ENCODE measurements at places on chromosomes 1 and 21. TPM values are rescaled to one million over a fixed set of nuclear protein-coding genes. Genes with fewer than 3 reads are reported as not detected.

The TSPEAR gene
- 2.1 TPM for total RNA-seq

The RUNX3 gene
- total RNA-seq: 1.7 TPM

The LGR6 gene
- 4.1 TPM for total RNA-seq

The ZC3H12A gene
- 27.1 TPM for total RNA-seq

The C1orf167 gene
- 0.91 TPM for total RNA-seq

The AGT gene
- total RNA-seq: 1.7 TPM

The OVAAL gene
- not detected for total RNA-seq

The C1QB gene
- 702 TPM for total RNA-seq

The AQP10 gene
- total RNA-seq: 0.64 TPM

The MAEL gene
- total RNA-seq: not detected

The CSMD2 gene
- 1.2 TPM for total RNA-seq

The CLDN19 gene
- not detected for total RNA-seq

The CCDC18 gene
- 4.2 TPM for total RNA-seq

The CRNN gene
- total RNA-seq: not detected

The OR2L13 gene
- total RNA-seq: not detected

The CLK2 gene
- total RNA-seq: 55.5 TPM

The CHIA gene
- 11.4 TPM for total RNA-seq

The LCE1D gene
- not detected for total RNA-seq

The NCF2 gene
- total RNA-seq: 99.0 TPM

The KCNA10 gene
- not detected for total RNA-seq

The ANGPTL7 gene
- 0.21 TPM for total RNA-seq

The OR2L2 gene
- total RNA-seq: not detected

The ACTN2 gene
- total RNA-seq: 6.6 TPM

The LIX1L gene
- 30.9 TPM for total RNA-seq

The LINGO4 gene
- 0.40 TPM for total RNA-seq

The MTARC2 gene
- 49.9 TPM for total RNA-seq

The CRABP2 gene
- total RNA-seq: 5.8 TPM

The SPRR2G gene
- total RNA-seq: not detected

The RSPH1 gene
- 46.9 TPM for total RNA-seq

The LRRC39 gene
- total RNA-seq: 0.94 TPM

The SELENBP1 gene
- 282 TPM for total RNA-seq

The CDA gene
- 0.40 TPM for total RNA-seq

The CD2 gene
- total RNA-seq: 2.4 TPM

The ZNF593OS gene
- total RNA-seq: not detected

The RASSF5 gene
- 37.7 TPM for total RNA-seq

The RGS8 gene
- total RNA-seq: 0.03 TPM

The KLF17 gene
- total RNA-seq: 0.28 TPM

The PAPPA2 gene
- total RNA-seq: 0.55 TPM

The FASLG gene
- total RNA-seq: 0.34 TPM

The TGFB2 gene
- 53.7 TPM for total RNA-seq

The CTH gene
- 5.5 TPM for total RNA-seq

The LMX1A gene
- not detected for total RNA-seq

The CLCA4 gene
- 0.11 TPM for total RNA-seq

The C1orf21 gene
- 59.9 TPM for total RNA-seq

The AGL gene
- total RNA-seq: 24.0 TPM

The PODN gene
- 40.9 TPM for total RNA-seq

Data from lung (tissue), 17 donors.